Suprapubic skin (tissue), 4 donors: ENCODE measurements at places on chromosomes 12 and 14. TPM values are rescaled to one million over a fixed set of nuclear protein-coding genes. Genes with fewer than 3 reads are reported as not detected.

DNA sequence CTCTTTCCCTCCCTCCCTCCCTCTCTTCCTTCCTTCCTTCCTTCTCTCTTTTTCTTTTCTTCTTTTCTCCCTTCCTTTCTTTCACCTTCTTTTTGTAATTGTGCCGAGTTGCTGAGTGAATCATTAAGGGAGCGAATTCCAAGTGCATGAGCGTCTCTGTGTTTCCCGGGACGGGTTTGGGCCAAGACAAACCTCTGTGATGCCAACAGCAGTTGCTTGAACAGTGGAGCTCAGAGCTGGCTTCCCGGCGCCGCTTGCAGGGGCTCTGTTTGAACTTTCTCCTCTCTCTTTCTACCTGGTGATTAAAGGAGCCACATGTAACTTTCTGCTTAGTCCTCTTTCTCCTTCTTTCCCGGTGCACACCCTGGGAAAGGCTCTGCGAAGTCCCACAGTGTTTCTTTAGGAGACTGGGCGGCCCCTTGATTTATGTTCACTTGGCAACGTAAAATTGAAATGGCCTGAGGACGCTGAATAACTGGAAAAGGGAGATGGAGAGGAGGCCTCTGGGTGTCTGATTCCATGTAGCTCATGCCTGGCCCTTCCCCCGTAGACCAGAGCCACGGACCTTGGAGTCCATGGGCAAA lies 33.7 kb upstream of the MAP1LC3B2 start:
- peak overlapping the region; percentile 29 for H3K4me3 ChIP-seq
- peaks cover 55% of the 10 kb centered on the region for H3K4me1 ChIP-seq

INSM2 gene
- not detected for total RNA-seq

CMKLR1 gene
- total RNA-seq = 2.1 TPM

ANKRD33 gene
- not detected for total RNA-seq

DNA sequence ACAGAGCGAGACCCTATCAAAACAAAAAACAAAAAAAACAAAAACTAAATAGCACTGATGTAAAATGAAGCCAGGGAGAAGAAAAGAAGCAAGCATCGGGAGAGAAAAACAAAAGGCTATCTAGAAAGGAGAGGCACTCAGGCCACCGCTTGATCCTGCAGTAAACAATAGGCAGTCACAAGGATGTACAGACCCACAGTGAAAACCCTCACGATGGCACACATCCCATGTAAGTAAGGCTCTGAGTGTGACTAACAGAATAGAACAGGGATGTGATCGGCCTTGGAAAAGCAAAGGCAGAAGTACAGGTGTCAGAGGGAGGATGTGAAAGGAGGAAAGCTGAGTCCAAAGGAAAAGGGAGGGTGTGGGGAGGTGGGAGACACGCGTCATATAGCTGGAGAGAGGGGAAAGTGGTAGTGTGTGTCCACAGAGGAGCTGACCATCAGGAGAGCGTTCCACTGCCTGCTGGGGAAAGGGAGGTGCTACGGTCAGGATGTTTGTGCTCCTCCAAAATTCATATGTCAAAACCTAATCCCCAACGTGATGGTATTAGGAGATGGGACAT lies 31.5 kb downstream of the CAMKK2 start:
- DNase-seq = no peak
- H3K27ac ChIP-seq = no peak overlapping the region
- H3K36me3 ChIP-seq = peaks cover 90% of the 10 kb centered on the region
- no peaks in the 10 kb centered on the region for H3K4me1 ChIP-seq

PIANP gene
- total RNA-seq = not detected

DNA sequence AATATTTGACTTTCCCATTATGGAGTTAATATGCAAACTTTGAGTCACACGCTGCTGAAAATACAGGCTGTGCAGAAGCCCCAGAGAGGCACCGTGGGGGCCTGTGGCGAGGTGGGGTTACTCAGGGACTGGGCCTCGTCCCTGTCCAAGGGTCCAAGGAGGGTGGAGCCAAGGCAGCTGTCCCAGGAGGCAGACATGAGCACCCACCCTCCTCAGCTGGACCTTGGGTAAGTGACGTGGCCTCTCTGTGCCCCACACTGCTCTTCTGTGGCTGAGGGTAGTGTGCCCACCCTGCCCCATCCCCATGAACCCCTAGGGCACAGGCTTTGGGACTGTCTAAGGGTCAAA lies 39.4 kb downstream of the FAM222A start:
- no peaks in the 10 kb centered on the region for H3K27me3 ChIP-seq
- H3K4me1 ChIP-seq = no peaks in the 10 kb centered on the region
- no peak overlapping the region for H3K27ac ChIP-seq
- no peak overlapping the region for H3K4me3 ChIP-seq
- no peaks in the 10 kb centered on the region for H3K36me3 ChIP-seq

SERPINA1 gene
- 62.4 TPM for total RNA-seq

- no peaks in the 10 kb centered on the region for H3K27me3 ChIP-seq
- no peak for DNase-seq
- H3K4me1 ChIP-seq = peaks cover 34% of the 10 kb centered on the region
Measured at GRCh38 chr14:57391517-57392195, 1.3 kb downstream of the NAA30 start.

- peak overlapping the region; percentile 87 for H3K27ac ChIP-seq
- DNase-seq = peak; percentile 74
- H3K4me1 ChIP-seq = peaks cover 22% of the 10 kb centered on the region
- no peaks in the 10 kb centered on the region for H3K27me3 ChIP-seq
Measured at GRCh38 chr14:50955373-50956043, 11.2 kb upstream of the PYGL start.

HOXC11 gene
- total RNA-seq = 3.7 TPM

RHEBL1 gene
- total RNA-seq = 1.1 TPM
